ENCODE measurements at places on chromosomes 13 and 19.

DNA sequence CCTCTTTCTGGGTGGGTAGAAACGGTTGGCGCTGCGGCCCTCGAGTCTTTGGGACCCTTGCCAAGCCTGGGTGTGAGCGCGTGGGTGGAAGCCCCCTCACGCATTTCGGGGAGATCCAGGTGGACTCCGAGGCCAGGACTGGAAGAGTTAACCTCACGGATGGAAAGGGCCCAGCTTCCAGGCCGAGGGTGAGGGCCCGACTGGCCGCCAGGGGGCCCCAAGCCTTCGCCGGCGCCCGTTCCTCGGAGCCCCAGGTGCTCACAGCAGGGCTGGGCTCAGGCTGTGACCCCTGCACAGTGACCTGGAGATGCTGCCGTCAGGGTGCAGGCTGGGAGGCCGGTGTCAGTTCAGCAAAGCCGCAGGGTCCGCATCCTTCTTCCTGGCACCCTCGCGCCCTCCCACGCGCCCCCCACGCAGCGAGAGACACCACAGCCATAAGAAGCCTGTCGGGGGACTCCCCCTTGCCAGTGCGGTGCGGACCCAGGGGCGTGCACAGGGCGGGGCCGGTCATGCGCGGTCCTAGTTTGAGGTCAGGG lies 34.2 kb upstream of the TMEM255B start:
- peak; percentile 38 for DNase-seq

DNA sequence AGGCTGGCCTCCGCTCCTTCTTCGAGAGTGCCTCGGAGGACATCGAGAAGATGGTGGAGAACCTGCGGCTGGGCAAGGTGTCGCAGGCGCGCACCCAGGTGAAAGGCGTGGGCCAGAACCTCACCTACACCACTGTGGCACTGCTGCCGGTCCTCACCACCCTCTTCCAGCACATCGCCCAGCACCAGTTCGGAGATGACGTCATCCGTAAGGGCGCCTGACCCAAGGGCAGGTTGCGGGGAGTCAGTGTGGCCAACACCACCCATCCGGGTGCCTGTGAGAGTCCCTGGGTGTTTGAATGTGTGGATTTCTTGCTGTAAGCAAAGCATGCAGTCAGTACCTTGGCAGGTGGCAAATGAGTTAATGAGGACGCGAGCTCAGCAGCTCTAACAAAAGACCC lies 78.8 kb downstream of the RYR1 start:
- no peak for DNase-seq

DNA sequence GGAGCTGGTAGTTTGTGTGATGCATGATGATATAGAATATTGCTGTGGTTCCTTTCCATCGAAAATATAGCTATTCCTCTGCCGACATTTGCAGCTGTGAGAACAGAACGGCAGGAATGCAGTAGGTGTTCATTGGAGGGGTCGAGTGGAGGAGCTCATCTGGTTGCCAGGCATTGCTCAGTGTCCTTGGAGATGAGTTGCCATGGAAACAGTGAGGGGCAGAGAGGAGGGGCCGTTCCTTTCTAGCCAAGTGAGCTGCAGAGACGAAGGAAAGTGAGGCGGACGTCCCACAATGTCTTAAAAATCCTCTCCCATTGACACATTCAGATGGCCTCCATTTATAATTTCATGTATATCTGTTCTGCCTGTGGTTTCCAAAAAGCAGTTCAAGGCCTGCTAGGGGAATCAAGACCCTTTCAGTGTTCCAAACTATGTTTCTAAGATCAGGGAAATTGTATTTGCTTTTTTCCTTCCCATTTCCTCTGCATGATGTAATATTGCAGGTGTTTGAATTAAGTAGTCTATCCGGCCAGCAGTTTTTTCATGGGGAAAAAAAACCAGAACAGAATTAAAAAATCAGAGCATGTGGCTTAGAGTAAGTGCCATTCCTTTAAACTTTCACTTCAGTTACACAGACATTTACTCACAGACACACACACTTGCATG lies 41.2 kb upstream of the ZNF835 start:
- no peak for DNase-seq

DNA sequence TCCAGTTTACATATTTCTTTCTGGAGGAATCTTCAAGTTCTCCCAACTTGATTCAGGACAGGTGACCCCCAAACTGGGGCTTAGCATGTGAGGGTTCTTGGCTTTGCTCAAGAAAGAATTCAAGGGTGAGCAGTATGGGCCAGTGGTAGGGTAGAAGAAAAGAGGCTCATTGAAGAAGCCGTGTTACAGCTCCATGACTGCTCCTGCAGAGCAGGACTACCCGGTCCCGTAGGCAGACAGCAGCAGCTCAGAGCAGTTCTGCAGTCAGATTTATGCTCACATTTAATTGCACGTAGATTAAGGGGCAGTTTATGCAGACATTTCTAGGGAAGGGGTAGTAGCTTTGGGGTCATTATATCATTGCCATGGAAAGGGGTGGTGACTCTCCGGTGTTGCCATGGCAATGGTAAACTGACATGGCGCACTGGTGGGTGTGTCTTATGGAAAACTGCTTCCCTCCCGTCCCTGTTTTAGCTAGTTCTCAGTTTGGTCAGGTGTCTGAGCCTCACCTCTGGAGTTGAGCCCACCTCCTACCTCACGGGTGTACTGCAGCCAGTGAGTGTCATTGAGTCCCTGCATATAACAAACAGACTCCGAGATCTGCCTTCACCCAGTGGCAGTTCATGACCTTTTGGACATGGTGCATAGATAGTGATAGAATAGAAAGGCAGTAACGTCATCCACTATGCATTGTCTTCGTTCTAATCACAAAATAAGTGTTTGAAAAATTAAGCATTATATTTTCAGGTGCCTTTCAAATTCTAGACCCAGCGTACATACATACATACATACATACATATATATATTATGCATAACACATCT lies 16.0 kb upstream of the ZNF792 start:
- no peak for DNase-seq

DNA sequence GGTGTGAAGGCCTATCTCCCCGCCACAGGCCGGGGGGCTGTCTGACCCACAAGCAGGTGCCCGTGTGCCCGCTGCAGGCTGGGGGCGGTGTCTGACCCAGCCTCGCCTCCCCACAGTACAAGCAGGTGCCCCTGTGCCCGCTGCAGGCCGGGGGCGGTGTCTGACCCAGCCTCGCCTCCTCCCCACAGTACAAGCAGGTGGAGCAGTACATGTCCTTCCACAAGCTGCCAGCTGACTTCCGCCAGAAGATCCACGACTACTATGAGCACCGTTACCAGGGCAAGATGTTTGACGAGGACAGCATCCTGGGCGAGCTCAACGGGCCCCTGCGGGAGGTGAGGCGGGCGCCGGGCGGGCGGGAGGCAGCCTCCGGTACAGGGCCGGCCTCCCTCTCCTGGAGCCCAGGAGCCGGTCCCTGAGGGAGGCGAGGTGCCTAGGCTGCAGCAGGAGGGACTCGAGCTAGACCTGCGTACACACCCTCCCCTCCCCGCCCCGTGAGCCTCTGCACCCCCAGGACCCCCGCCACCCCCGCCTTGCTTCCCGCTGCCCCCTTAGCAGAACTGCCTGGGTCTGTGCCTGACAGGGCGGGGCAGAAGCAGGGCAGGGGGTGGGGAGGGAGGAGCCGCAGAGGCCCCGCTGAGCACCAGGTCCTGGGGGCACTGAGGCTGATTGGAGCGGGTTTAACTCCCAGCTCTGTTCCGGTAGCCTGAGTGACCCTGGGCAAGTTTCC lies 20.6 kb downstream of the HCN2 start:
- no peak for DNase-seq

GRCh38 chr13:43528992-43529391 lies 257.8 kb downstream of the ENOX1 start:
- no peak for DNase-seq

GRCh38 chr19:3798137-3798536 lies 12.0 kb upstream of the MATK start:
- DNase-seq, result no peak

DNA sequence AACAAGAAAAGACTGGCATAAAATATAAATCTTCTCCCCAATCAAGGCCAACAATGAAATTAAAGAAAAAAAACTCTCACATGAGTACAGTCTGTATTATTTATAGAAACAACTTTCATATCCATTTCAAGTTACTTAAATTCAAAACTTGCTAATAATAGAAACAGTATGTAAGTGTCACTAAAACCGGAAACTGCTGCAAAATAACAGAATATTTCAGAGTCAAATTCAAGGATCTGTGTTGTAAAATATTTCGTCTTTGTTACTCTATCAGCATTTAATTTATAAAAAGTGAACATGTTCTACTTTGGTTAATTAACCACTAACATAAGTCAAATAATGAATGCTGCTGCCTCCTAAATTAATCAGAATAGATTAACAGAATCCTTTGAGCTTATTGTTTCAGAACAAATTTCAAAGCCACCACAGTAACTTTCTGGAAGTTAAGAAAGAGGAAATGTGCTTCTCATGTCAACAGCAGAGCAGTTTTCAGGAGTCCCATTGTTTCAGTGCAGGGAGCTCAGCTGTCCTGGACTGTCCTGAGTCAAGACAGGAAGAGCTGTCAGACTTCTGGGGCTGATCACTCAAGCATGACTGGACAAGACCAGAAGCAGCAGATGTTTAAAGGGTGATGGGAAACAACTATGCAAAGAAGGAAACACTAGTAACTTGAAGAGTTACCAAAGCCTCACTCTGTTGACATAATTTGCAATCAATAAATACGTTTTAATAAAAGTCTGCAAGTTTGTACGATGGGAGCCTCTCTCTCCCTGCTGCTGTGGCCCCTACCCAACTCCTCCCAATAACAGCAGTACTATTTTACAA lies 76.9 kb downstream of the FOXO1 start:
- no peak for DNase-seq

- DNase-seq, result no peak
These were observed 28.6 kb downstream of the WDFY2 start for GRCh38 chr13:51612867-51613266.

GRCh38 chr13:23279321-23279720 lies 98.5 kb downstream of the SGCG start:
- no peak for DNase-seq

GRCh38 chr13:27551562-27551961 lies 68.8 kb downstream of the LNX2 start:
- DNase-seq, result no peak

- DNase-seq, result no peak
These were observed 52.5 kb upstream of the GAS6 start for GRCh38 chr13:113916330-113916815.

DNA sequence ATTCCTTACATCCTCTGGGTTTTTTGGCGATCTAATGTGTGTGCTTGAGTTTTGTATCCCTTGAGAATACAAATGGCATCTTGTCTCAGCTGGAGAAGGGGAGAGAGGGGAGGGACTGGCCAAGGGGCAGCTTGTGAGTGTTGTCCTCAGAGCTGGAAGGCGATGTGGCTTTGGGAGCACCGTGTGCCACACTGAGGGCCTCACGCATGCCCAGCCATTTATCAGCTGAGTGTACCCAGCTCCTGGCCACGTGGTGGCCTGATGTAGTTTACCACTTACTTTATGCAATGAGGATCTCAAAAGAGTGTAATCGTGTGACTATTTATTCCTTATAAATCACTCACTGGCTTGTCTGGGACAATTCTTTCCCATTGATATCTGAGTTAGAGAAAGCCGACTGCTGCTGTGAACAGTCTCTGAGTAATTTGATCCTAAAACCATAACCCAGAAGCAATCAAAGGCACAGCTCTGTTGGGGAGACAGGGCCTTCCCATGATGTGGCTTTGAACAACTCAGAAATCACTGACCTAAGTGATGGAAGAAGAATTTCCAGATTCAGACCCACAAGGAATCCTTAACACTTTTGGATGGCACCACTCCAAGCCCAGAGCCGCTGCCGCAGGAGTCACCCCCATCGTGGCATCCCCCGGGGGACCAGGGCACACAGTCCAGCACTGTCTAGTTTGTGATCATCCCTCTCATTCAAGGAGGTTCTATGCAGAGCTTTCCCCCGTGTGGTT lies 53.9 kb upstream of the MTIF3 start:
- DNase-seq, result no peak

GRCh38 chr19:16721051-16721450 lies 1.4 kb downstream of the NWD1 start:
- DNase-seq, result no peak

GRCh38 chr19:48742096-48742495 lies 1.7 kb upstream of the RASIP1 start:
- DNase-seq, result no peak

DNA sequence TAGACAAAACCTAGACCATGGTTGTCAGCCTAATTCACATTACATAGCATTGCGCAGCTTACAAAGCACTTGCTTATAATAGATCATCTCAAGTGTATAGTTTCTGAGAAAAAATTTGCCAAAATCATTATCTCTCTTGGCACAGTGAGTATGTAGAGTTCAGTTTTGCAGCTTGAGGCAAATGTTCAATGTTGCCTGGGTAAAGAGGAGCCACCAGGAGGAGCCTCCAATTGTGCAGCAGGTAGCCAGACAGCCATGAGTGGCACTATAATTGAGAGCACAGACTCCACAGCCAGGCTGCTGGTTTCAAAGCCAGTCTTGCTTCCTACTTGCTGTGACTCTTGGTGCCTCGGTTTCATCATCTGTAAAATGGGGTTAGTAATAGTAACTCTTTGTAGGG lies 24.0 kb upstream of the OLFM4 start:
- no peak for DNase-seq

DNA sequence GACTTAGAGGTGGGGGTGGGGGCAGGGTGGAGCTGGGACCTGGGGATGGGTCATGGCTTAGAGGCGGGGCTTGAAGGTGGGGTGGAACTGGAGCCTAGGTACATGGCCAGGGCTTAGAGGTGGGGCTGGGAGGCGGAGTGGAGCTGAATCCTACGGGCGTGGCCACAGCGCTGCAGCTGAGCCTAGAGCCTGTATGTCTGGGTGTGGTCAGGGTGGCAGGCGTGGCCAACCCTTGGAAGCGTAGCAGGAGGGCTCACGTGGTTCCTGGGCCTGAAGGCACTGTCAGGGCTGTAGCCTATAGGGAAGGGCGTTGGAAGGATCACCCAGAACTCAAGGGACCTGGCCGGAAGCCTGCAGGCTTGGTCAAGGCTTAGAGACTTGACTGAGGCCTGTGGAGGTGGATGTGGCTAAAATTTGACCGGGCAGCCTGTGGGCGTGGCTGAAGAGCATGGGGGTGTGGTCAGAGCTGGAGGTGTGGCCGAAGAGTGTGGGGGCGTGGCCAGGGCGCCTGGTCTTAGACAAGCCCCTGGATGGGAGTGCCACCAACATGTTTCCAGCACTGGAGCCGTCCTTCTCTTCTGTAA lies 24.3 kb downstream of the COLGALT1 start:
- peak; percentile 25 for DNase-seq

GRCh38 chr13:96214824-96215445 lies 125.0 kb downstream of the HS6ST3 start:
- DNase-seq, result no peak

All from Panc1 (cell line).